ENCODE measurements at places on chromosomes 12 and 14.

DNA sequence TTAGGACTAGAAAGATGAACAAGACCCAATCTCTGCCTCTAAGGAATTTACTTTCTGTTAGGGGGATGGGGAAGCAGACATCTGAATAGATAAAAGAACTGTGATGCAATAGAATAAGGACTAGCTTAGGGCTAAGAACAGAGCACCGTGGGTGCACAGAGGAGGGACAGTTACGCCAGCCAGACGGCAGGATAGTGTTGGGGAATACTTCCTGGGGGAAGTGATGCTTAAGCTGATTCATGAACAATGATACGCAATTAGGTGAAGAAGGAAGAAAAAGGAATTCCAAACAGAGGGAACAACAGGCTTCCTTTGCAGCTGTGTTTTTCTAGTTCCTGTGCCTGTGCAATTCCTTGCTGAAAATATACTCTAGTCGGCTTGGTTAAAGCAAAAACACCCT lies 501.1 kb downstream of the APAF1 start:
- H3K27me3 ChIP-seq, result no peaks in the 10 kb centered on the region
- H3K4me3 ChIP-seq, result no peak overlapping the region
- no peaks in the 10 kb centered on the region for H3K36me3 ChIP-seq
- DNase-seq, result no peak
- no peaks in the 10 kb centered on the region for H3K4me1 ChIP-seq
- no peak overlapping the region for H3K27ac ChIP-seq

GRCh38 chr12:6476489-6476888 lies 6.0 kb upstream of the VAMP1 start:
- peaks cover 1% of the 10 kb centered on the region for H3K4me1 ChIP-seq
- H3K27ac ChIP-seq, result no peak overlapping the region
- H3K27me3 ChIP-seq, result no peaks in the 10 kb centered on the region
- DNase-seq, result no peak
- H3K4me3 ChIP-seq, result no peak overlapping the region

- H3K4me1 ChIP-seq, result peaks cover 17% of the 10 kb centered on the region
- no peak overlapping the region for H3K4me3 ChIP-seq
- peaks cover 34% of the 10 kb centered on the region for H3K36me3 ChIP-seq
- H3K27me3 ChIP-seq, result no peaks in the 10 kb centered on the region
- H3K27ac ChIP-seq, result no peak overlapping the region
- DNase-seq, result no peak
Observed at GRCh38 chr12:29365091-29365490, 15.9 kb downstream of the ERGIC2 start.

GRCh38 chr12:95259368-95259767 lies 41.8 kb downstream of the VEZT start:
- H3K27ac ChIP-seq, result no peak overlapping the region
- no peak overlapping the region for H3K4me3 ChIP-seq
- no peaks in the 10 kb centered on the region for H3K27me3 ChIP-seq
- H3K36me3 ChIP-seq, result peaks cover 41% of the 10 kb centered on the region
- no peaks in the 10 kb centered on the region for H3K4me1 ChIP-seq

DNA sequence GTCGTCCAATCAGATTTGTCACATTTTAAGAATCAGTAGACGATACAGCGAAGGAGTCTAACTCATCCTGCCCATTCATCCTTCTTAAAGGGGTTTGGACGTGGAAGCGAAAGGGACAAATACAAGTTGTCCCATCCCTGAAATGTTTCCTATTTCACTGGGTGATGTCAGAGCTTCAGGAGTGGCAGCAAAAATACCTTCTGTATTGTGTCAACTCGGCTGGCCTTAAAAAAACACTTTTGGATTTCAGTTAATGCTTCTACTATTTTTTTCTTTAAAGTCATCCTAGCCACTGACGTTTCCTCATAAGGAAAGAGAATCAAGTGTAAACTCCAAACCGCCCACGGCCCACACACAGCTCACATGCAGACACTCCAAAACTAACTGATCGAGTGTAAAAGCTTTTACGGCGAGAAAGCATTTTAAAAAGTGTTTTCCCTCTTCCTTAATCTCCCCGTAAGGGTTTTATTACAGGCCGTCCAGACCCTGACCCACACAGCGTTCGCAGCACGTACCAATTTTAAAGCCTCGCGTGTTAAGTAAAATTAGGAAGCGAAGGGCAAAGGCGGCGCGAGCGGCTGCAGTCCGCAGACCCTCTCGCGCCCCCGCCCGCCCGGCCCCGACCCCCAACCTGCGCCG lies 593 bp downstream of the CFL2 start:
- peaks cover 8% of the 10 kb centered on the region for H3K4me1 ChIP-seq
- peaks cover 7% of the 10 kb centered on the region for H3K36me3 ChIP-seq
- DNase-seq, result no peak
- no peaks in the 10 kb centered on the region for H3K27me3 ChIP-seq
- peak overlapping the region; percentile 83 for H3K27ac ChIP-seq

GRCh38 chr12:23704992-23705943 lies 244.2 kb downstream of the SOX5 start:
- H3K36me3 ChIP-seq, result no peaks in the 10 kb centered on the region
- H3K4me1 ChIP-seq, result no peaks in the 10 kb centered on the region
- no peak overlapping the region for H3K4me3 ChIP-seq
- no peak overlapping the region for H3K27ac ChIP-seq

DNA sequence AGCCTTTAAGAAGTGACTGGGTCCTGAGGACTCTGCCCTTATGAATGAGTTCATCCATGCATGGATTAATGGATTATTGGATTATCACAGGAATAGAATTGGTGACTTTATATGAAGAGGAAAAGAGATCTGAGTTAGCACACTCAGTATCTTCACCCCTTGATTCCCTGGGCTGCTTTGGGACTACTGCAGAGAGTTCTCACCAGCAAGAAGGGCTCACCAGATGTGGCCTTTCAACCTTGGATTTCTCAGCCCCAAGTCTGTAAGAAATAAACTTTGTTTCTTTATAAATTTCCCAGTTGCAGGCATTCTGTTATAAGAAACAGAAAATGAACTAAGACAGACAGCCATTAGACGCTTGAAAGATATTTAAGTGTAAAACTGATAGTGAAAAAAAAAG lies 509.2 kb downstream of the FLRT2 start:
- no peak overlapping the region for H3K4me3 ChIP-seq
- DNase-seq, result no peak
- no peaks in the 10 kb centered on the region for H3K27me3 ChIP-seq
- peak overlapping the region; percentile 5 for H3K27ac ChIP-seq
- no peaks in the 10 kb centered on the region for H3K36me3 ChIP-seq

DNA sequence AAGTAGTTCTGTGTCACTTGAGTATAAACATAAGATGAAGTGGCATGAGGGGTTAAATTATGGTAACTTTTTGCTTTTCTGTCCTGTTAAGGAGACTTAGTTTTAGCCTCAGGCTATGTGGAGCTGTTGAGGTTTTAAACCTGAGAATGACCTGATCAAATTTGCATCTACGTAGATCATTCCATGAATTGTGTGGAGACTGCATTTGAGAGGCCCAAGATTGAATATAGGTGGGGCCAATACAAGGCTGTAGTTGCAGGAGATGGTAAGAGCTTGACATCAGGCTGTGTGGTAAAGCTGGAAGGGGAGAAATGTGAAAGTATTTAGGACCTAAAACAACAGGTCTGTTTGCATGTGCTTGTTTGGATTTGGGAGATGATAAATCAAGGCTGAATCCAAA lies 249.5 kb downstream of the SLC16A7 start:
- peaks cover 12% of the 10 kb centered on the region for H3K27me3 ChIP-seq
- no peaks in the 10 kb centered on the region for H3K36me3 ChIP-seq
- no peak overlapping the region for H3K27ac ChIP-seq
- DNase-seq, result no peak
- no peak overlapping the region for H3K4me3 ChIP-seq

DNA sequence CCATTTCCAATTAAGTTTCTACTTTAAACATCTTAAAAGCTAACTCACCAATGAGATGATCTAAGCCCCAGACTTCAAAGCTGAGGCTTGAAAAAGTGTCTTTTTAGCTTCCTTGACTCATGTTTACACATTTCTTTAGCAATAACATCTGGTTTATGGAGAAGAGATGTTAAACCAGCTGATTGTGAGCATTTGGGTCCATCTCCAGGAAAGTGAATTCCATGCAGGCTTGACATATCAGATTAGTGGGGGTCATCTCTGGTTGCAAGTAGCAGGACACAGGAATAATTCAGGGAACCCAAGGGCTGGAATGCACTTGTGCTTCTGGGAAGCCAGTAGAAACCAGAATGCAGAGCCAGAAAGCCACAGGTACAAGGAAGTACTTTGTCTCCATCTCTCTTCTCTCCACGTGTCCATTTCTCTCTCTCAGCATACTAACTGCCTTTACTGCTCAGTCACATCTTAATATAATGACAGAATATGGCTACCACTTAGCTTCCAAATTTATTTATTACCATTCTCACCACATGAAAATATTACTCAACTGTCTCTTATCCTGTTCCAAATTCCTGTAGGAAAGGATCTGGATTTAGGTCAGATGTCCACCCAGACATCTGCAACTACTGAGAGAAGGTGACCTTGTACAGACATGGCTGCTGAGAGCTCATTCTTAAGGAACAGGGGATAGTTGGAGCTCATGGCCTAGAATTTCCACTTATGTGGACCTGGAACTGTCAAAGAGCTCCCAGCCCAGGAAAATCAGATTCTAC lies 104.4 kb downstream of the SCN8A start:
- DNase-seq, result no peak
- H3K4me3 ChIP-seq, result no peak overlapping the region
- peaks cover 10% of the 10 kb centered on the region for H3K27me3 ChIP-seq
- peaks cover 2% of the 10 kb centered on the region for H3K36me3 ChIP-seq
- H3K27ac ChIP-seq, result no peak overlapping the region

DNA sequence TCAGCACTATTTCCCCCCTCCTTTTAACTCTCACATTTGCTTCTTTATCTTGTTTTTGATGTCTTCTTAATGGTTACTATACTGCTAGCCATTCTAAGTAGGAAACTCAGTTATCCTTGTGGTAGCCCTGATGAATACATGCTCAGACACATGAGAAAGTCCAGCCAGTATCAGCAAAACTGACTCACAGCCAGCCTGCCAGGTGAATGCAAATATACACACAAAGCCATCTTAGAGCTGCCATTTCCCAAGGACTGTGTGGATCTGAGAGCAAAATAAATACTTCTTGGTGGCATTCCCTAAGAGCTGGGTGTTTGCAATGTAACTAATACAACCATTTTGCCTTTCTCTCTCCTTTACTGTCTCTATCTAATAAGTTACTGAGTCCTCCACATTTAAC lies 455.2 kb downstream of the CCER1 start:
- no peaks in the 10 kb centered on the region for H3K36me3 ChIP-seq
- DNase-seq, result no peak
- no peaks in the 10 kb centered on the region for H3K27me3 ChIP-seq
- no peaks in the 10 kb centered on the region for H3K4me1 ChIP-seq
- H3K27ac ChIP-seq, result no peak overlapping the region

- H3K36me3 ChIP-seq, result peaks cover 10% of the 10 kb centered on the region
- no peak overlapping the region for H3K4me3 ChIP-seq
- DNase-seq, result no peak
- H3K27me3 ChIP-seq, result no peaks in the 10 kb centered on the region
Observed at GRCh38 chr12:11759494-11759878, 110.0 kb downstream of the ETV6 start.

- H3K27ac ChIP-seq, result no peak overlapping the region
- H3K36me3 ChIP-seq, result peaks cover 1% of the 10 kb centered on the region
- no peaks in the 10 kb centered on the region for H3K4me1 ChIP-seq
- peaks cover 30% of the 10 kb centered on the region for H3K27me3 ChIP-seq
- DNase-seq, result no peak
Observed at GRCh38 chr12:105935106-105935505, 203.6 kb downstream of the NUAK1 start.

- no peak for DNase-seq
- no peaks in the 10 kb centered on the region for H3K4me1 ChIP-seq
- H3K27me3 ChIP-seq, result no peaks in the 10 kb centered on the region
- H3K36me3 ChIP-seq, result no peaks in the 10 kb centered on the region
- H3K4me3 ChIP-seq, result no peak overlapping the region
- H3K27ac ChIP-seq, result no peak overlapping the region
Observed at GRCh38 chr14:45679853-45680252, 426.9 kb upstream of the MIS18BP1 start.

DNA sequence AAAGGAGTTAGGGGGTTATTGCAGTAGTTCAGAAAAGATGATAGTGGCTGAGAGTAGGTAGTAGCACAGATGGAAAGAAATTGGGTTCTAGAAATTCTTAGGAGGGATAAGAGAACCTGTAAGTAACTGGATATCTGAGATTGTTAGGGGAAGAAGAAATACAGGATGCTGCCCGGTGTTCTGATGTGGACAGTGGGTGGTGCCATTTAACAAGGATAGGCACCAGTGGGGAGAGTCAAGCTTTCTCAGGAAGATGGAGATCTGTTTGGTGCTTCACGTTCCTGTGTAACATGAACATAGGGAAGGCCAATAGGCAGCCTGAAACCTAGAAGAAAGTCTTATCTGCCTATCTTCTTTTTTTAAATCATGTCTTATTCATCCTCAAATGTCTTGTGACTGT lies 245.9 kb downstream of the NPAS3 start:
- no peaks in the 10 kb centered on the region for H3K4me1 ChIP-seq
- H3K27ac ChIP-seq, result no peak overlapping the region
- H3K27me3 ChIP-seq, result no peaks in the 10 kb centered on the region
- H3K4me3 ChIP-seq, result no peak overlapping the region
- no peaks in the 10 kb centered on the region for H3K36me3 ChIP-seq

DNA sequence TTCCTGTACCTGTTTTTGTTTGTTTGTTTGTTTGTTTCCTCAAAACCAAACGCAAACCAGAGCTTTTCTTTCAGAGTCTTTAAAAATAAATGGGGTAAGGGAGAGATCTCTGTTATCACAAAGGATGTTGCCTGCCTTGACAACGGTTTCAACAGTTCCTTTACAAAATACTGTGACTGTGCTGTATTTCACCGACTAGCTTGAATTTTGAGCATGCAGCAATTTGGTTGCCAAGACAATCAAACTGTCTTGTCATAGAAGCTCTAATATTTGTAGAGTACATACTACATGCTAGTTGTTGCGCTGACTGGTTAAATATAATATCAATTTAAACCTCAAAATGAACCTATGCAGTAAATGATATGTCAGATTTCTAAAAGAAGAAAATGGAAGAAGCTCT lies 22.4 kb upstream of the TCP11L2 start:
- H3K27me3 ChIP-seq, result peaks cover 28% of the 10 kb centered on the region
- no peaks in the 10 kb centered on the region for H3K4me1 ChIP-seq
- no peak overlapping the region for H3K27ac ChIP-seq
- H3K36me3 ChIP-seq, result peaks cover 2% of the 10 kb centered on the region

DNA sequence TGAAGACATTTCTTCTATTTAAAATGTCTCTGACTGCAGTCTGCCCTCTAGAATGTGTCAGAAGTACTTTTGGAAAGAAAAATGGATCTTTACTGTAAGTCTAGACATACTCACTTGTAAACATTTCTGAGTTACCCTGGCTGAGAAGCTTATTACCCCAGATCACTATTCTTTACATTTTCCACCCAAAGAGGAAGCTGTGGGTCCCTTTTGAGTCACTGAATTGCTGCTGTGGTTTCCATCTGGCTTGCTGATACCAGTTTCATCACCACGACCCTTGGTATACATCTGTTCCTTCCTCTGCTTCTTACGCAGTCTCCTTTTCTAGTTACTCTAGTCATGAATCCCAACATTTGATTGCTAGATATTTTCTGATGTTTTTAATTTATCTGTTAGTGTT lies 20.2 kb upstream of the CLEC4D start:
- peak overlapping the region; percentile 87 for H3K27ac ChIP-seq
- H3K4me1 ChIP-seq, result peaks cover 12% of the 10 kb centered on the region
- no peak for DNase-seq
- H3K36me3 ChIP-seq, result peaks cover 1% of the 10 kb centered on the region
- H3K27me3 ChIP-seq, result no peaks in the 10 kb centered on the region
